ENCODE measurements at places on chromosomes 6 and 20.

- no peak for DNase-seq
These were observed 450.0 kb downstream of the HAO1 start for GRCh38 chr20:7490288-7490687.

DNA sequence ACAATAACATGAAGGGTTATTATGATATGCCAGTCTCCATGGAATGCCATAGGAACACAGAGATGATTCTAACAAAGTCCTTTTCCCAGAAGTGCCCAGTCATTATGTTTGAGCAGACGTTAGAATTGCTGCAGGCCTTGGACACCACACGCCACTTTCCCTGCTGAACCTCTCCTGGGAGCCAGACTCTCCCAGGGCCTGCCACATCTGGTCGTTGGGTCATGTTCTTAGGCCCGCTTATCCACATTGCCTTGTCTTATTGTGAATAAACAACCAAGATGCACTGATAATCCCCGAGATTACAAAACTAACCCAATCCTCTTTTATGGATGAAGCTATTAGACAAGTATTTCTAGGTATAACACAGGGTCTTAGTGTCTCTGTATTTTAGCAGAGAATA is 276.5 kb upstream of the CITED2 start:
- DNase-seq = no peak

DNA sequence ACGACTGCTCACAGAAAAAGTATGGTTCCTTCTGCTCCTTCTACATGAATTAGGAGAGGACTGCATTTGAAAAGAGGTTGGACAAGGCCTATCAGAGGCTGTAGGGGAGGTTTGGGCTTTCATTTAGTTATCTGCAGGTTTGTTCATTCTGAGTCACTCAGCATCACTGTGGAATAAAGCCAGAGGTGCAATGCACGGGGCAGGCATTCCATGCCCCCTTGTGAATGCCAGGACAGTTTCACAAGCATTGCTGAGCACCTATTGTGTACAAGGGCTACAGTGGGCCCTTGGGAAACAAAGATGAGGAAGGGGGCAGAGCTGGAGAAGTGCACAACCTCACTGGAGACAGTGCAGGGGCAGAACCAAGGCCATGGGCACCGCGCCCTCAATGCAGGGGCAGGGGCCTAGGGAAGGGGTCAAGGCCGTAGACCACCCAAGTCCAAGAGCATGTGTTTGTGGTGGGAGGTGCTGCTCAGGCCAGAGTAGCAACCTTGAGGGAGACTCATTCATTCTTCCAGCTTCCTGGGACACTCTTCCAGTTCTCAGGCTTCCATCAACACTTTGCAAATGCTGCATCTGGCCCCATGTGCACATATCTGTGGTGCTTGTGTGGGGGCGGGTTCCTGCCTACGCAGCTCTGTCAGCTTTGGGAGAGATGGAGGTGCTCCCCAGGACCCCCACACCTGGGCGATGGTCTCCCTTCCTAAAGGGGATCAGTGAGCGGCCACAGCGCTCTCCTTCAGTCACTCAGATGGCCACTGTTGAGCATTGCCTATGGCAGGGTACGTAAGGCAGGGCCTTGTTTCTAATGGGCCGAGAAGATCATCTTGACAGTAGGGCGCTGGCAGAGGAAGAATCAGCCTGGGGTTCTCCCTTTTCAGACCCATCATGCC is 204.5 kb downstream of the SYNDIG1 start:
- DNase-seq = no peak

DNA sequence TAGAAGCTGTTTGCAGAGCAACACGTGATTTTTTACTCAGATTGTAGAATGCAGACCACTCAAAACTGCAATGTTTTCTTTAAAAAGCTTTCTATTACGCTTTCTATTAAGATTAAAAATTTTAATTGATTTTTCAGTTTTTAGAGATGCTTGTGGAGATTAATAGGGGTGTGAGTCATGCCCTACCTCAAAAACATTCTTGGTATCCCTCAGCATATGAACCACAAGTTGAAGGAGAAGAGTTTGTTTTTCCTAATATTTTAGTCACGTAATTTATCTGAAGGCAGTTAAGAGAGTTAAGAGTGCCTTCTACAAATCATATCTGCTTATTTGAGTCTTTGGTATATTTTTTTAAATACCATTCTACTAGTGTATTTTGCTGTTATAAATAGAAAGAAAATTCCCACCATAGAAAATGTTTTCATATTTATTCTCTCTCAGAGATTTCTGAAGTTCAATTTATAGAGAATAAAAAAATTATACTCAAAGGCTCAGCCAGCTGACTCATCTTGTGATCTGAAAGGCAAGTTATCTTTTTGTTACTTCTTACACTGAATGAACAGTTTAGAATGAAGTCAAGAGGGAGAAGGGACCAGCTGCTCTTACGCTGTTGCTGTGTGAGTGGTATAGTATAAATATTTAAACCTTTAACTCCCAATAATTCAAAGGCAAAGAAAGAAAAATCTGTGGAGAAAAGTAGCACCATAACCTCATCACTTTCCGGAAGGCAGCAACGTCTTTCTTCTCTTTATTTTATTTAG is 7.6 kb downstream of the RIPOR2 start:
- DNase-seq = no peak

- no peak for DNase-seq
These were observed 40.4 kb upstream of the DOK5 start for GRCh38 chr20:54435015-54435414.

Measured in activated naive CD8-positive, alpha-beta T cell treated with anti-CD3 and anti-CD28 coated beads, Interleukin-2, amount 10 ng/mL, durations not matched to agents 7 days and 5 days (primary cell).